Lung (tissue), 17 donors: ENCODE measurements at places on chromosomes 6 and 20.
A peak's percentile ranks its signal among the peaks of the same experiment; 100 is the strongest.

GRCh38 chr20:57391439-57392301, 474 bp downstream of the RBM38 start:
- no peak for DNase-seq

GRCh38 chr20:37650661-37651060, 43.2 kb upstream of the CTNNBL1 start:
- DNase-seq = no peak

- peak; percentile 65 for DNase-seq
Observed at GRCh38 chr6:150134280-150134920, 8.4 kb upstream of the PPP1R14C start.

DNA sequence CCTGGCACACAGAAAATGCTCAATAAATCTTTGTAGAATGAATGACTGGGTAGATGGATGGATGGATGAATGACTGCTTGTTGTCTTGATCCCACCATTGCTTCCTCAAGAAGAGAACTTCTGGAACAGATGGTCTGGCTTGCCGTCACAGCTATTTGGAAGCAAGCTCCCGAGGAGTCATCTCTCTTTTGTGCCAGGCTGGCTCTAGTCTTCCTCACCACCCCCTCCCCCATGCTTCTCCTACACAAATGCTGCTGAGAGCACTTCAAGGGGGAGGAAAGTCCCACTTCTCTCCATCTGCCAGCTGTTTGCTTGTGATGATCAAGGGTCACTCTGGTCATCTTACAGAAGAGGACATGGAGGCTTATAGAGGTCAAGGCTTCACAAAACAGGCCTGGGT, 11.6 kb upstream of the KCNG1 start:
- no peak for DNase-seq

GRCh38 chr6:3946778-3947177, 97.6 kb downstream of the FAM50B start:
- DNase-seq = peak; percentile 5

DNA sequence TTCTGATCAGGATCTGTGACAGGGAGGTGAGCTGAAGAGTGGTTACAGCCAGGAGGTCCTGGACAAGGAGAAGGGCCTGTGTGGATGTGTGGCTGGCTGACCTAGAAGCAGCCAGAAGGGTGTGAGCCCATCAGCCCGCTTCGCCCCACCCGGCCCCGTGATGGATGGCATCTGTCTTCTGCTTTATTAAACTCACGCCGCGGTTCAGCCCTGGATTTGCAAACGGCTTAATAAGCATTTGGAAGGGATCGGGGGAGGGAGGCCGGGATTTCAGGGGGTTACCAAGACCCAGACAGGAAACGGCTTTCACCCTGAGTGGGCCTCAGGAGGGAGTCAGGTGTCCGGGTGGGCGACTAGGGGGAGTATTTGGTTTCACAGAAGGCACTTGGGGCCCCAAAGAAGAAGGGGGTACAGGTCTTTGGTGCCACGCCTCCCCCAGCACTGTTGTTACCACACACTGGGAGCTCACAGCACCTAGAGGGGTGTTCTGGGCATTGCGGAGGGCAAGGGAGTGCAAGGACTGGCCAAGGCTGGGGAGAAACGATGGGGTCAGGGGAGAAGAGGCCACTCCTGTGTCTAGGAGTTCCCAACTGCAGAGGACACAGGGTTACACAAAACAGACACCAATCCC, 53.8 kb upstream of the FOXP4 start:
- DNase-seq = no peak

- DNase-seq = no peak
Observed at GRCh38 chr6:85887461-85887860, 244.8 kb upstream of the SYNCRIP start.
